ENCODE measurements at places on chromosomes 2 and 18.

DNA sequence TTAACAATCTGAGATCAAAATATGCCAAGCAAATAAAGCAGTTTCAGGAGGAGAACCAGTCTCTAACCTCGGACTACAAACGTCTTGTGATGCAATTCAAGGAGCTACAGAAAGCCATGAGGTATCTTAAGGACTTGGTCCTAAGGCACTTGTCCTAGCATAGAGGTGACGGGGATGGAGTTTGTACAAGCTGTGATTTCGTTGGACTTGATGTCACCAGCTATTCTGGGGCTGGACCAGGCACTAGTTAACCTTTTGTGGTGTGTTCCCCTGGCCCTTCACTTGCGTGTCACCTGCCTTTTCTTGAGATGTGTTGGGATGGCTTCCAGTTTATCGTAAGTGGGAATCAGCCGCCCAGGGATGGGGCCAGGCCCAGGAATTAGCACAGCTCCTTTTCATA lies 33.7 kb downstream of the OTOF start:
- no peak for DNase-seq

- DNase-seq = no peak
Measured at GRCh38 chr2:28633204-28633603, 118.4 kb upstream of the PPP1CB start.

- DNase-seq = no peak
Measured at GRCh38 chr2:182006595-182007341, 21.1 kb downstream of the PPP1R1C start.

DNA sequence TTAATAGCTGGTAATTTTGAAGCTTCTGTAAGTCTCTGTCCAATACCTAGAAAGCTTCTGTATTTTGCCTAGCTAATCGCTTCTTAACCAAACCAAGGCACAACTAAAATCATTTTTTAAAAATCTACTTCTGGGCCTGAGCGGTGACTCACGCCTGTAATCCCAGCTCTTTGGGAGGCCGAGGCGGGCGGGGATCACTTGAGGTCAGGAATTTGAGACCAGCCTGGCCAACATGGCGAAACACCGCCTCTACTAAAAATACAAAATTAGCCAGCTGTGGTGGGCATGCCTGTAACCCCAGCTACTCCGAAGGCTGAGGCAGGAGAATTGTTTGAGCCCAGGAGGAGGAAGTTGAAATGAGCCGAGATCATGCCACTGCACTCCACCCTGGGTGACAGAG lies 148.6 kb upstream of the FIGN start:
- DNase-seq = no peak

- DNase-seq = no peak
Measured at GRCh38 chr18:62637807-62638687, 77.3 kb upstream of the PHLPP1 start.

GRCh38 chr2:100580367-100581276 lies 17.8 kb downstream of the PDCL3 start:
- no peak for DNase-seq

DNA sequence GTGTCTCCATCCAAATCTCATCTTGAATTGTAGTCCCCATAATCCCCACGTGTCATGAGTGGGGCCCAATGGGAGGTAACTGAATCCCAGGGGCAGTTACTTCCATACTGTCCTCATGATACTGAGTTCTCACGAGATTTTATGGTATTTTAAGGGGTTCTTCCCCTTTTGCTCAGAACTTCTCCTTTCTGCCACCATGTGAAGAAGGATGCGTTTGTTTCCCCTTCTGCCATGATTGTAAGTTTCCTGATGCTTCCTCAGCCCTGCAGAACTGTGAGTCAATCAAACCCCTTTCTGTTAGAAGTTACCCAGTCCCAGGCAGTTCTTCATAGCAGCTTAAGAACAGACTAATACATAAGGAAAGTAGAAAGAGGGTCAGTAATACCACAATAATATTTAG lies 480.4 kb downstream of the KCNJ3 start:
- DNase-seq = no peak

DNA sequence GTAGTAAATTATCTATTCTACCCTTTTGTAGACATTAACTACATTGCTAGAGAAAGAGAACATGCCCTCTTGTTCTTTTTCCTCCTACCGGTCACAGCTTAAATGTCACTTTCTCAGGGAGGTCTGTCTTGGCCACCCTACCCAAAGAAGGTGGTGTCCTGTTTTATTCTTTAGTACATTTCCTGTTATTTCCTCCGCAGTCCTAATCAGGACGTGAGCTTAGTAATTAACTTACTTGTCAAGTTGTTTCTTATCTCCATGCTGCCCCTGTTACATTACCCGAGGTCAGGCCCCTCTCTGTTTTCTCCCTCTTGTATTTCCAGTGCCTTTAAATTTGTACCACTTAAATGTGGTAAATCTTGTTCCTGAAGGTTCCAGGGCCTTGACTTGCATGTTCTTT lies 73.7 kb upstream of the RMDN2 start:
- DNase-seq = no peak

- no peak for DNase-seq
Measured at GRCh38 chr2:10316860-10317259, 14.2 kb downstream of the HPCAL1 start.

- no peak for DNase-seq
Measured at GRCh38 chr2:233498126-233498525, 68.5 kb downstream of the USP40 start.

GRCh38 chr2:191857259-191857805 lies 10.4 kb upstream of the CAVIN2 start:
- no peak for DNase-seq

- no peak for DNase-seq
Measured at GRCh38 chr18:65786474-65786873, 35.7 kb downstream of the CDH7 start.

- DNase-seq = no peak
Measured at GRCh38 chr18:51009072-51009471, 20.9 kb upstream of the SMAD4 start.

GRCh38 chr2:96413323-96413722 lies 77.8 kb downstream of the NCAPH start:
- DNase-seq = no peak

- no peak for DNase-seq
Measured at GRCh38 chr2:8462899-8463648, 218.8 kb upstream of the ID2 start.

DNA sequence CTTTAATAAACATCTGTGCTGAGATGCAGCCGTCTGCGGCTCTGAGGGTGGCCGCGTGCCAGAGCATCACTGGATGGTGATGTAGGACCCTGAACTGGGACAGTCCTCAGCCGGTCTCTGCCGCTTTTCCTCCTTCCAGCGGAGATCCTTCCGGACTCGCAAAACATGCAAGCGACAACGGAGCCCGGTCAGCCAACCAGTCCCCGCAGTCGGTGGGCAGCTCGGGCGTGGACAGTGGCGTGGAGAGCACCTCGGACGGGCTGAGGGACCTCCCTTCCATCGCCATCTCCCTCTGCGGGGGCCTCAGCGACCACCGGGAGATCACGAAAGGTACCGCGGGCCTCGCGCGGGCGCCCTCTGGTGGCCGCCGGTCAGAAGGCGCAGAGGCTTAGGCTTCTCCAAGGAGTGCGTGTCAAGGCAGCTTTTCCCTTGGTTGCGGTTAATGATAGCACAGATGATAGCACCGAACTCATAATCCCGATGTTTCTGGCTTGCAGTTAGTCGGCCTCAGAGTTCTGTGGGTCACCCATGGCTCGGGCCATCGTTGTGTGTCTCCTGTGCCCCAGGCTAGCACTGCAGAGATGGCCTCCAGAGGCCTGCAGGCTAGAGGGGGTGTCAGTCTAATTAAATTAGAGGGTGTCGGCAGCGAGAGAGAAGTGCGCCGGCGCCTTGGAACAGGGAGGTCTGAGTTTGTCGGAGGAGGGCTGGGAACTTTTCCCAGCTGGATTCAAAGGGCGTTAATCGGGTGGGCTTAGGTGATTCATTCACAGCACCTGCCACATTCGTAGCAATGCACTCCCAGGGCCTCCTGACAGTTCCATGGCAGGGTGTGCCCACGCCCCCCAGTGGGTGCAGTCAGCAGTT lies 38.5 kb downstream of the LPIN1 start:
- DNase-seq = no peak

DNA sequence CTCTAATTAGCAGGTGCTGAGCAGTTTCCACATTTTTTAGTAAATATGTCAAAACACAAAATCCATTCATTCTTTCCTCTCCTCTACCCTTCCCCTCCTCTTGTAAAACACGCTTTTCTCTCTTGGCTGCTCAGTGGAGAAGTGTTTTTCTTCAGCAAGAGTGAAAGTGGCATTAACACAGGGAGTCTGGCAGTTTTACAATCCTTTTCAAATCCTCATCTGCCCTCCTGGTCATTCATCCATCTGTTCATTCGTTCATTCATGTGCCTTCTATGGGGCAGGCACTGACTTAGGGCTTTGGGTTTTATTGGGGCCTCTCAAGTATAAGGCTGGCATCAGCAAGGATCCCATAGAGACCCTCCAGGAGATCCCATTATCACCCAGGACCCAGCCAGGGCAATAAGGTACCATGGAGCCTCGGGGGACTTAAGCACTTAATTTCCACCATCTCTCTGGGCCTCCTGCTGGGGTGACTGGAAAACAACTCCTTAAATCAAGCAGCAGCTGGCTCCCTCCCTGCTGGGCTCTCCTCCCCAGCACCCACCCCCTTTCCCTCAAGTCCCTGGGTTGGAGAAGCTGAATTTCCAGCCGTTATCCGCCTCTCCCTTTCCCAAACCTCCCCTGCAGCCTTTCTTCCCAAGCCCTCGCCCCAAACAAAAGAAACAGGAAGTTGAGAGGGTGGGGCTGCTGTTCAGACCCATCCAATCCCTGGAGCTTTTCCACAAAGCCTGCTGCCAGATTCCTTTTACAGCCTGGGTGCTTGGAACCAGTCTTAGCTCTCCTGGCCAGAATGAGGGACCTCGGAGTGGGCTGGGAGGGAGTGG lies 32.6 kb downstream of the MARCHF4 start:
- DNase-seq = no peak

DNA sequence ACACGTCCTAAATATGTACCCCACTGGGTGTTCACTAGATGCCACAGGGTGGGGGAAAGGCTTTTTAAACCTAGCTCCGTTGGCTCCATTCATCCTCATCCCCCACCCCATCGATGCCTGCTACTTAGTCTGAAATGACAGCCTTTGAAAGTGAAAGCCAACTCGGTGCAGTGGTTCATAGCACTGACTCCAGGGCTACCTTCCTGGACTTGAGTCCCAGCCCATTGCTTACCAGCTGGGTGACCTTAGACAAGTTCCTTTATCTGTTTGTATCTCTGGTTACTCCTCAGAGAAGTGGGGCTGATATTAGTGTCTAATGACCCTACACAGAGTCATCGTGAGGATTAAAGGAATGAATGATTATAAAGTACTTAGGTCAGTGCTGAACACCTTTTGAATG lies 24.4 kb downstream of the EHD3 start:
- no peak for DNase-seq

- DNase-seq = no peak
Measured at GRCh38 chr2:207048416-207048815, 109.1 kb downstream of the CPO start.

GRCh38 chr18:8696749-8697211 lies 8.6 kb upstream of the MTCL1 start:
- peak; percentile 66 for DNase-seq

- no peak for DNase-seq
Measured at GRCh38 chr18:3056311-3056710, 43.4 kb upstream of the LPIN2 start.

DNA sequence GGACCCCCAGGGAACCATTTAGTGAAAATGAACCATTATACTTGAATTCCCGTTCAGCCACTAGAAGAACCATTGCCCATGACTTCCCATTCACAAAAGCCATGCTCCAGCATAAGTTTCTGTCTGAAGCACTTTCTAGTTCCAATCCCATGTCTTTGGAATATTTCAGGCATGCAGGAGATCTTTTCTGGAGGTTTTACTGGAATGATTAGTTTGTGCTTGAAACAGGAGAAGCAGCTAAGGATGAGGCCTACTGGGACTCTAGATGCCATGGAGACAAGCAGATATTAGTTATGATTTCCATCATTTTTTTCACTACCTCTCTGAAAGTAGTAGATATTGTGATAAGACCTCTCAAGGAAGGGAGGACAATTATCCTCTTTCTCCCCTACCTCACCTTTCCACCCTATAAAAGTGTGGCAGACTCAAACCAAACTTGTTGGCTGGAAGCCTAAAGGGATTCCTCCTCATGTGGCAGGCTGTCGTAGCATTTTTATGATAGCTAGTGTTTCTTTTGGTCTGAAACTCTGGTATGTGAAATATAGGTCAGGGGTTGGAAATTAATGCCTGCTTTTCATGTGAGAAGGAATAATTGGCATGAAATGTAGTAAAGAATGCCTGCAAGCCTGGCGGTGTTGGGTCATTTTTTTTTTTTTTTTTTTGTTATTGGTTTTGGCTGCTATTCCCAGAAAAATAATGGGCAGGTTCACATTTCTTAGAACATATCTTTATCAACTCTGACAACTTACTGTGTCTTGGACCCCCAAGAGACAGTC lies 29.3 kb upstream of the MMADHC start:
- no peak for DNase-seq

DNA sequence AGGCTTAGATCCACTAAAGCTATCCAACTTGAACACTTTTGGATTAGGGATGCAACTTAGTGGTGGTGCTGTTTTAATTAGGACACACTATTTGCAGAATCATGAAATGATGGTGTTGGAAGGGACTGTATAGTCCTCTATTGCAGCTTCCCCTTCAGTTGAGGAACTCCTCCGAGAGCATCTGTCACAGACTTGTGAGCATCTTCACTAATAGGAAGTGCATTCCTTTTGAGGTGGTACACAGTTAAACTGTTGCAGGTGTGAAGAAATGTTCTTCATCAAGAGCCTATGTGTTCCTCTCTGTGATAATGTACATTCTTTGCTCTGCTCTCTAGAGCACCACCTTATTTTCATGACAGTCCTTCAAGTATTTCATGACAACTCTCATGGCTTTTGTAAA lies 197.4 kb downstream of the CAMKMT start:
- no peak for DNase-seq

DNA sequence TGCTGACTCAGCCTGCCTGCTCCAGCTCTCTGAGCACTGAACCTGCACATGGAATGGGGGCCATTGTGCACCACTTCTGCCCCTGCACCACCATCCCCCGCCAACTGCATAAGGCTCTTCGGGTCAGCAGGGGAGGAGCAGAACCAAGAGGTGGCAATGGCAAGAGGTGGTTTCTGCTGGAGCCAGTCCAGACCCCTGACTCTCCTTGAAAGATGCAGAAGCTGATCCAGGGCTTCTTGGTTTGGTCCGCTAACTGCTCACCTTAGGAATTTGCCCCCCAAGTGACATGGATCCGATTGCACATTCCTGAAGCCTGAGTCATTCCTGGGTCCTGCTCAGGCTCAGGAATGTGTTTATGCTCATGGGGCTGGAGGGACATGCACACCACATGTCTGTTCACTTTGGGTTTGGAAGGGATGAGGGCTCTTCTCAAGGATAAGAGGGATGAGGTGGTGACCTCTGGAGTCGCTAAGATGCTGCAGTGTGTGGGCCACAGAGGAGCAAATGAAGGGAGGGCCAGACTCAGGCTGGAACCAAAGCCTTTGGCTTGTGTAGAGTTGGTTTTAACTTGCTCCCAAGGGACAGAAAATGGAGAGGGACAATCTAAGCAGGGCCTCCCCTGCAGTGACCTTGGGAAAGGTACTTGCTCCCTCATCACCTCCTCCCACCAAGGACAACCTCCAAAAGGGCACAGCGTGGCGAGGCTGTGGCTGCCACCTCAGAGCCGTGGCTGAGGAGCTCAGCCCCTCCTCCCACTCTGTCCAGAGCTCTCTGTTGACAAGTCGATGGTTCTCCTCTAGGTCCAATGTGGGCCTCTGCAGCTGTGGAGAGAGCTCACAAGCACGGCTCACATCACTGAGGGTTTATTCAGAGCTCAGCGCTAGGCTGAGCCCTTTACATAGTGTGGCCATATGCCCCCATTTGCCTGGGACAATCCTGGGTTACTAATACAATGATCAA lies 66.2 kb downstream of the HS1BP3 start:
- DNase-seq = peak; percentile 54

- no peak for DNase-seq
Measured at GRCh38 chr2:101729521-101730190, 32.1 kb downstream of the MAP4K4 start.

Measured in C1 segment of cervical spinal cord (tissue), 14 donors.